ENCODE measurements at places on chromosomes 3 and 15.

GRCh38 chr15:70493376-70493775 lies 270.0 kb downstream of the UACA start:
- DNase-seq, result no peak

GRCh38 chr3:195425849-195426248 lies 17.0 kb downstream of the ACAP2 start:
- no peak for DNase-seq

DNA sequence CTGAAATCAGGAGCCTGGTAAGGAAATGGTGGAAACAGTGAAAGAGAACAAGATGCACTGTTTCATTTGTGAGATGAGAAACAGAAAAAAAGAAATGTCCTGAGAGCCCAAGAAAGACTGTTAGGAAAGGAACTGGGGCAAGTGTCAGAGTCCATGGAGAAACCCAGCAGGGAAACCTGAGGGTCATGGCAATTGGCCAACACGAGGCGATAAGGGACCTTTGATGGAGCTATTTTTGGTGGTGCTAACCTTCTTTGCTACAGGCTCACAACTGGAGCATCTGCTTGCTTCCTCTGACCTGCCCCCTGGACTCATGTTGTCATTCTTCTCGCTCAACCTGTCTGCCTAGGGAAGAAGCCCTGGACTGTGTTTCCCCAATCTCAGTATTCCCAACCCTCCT lies 4.2 kb upstream of the TMEM41A start:
- no peak for DNase-seq

DNA sequence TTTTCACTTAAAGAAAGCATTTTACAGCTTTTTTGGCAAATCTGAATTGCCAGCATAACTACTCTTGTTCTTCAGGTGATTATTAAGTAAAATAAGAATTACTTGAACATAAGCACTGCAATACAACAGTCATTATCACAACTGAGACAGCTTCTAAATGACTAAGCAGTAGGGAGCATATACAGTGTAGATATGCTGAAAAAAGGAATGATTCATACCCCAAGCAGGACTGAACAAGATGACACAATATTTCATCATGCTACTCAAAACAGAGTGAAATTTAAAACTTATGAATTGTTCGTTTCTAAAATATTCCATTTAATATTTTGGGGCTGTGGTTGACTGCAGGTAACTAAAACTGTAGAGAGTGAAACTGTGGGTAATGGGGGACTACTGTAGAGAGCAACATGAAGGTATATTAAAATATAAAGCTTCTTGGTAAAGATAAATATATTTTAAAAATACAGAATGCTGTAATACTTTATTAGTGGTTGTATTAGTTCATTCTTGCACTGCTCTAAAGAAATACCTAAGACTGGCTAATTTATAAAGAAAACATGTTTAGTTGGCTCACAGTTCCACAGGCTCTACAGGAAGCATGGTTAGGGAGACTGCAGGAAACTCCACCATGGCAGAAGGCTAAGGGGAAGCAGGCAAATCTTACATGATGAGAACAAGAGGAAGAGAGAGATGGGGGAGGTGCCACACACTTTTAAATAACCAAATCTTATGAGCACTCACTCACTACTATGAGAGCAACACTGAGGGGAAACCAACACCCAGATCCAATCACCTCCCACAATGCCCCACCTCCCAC lies 84.8 kb downstream of the DCLK3 start:
- peak; percentile 84 for DNase-seq

- no peak for DNase-seq
Observed at GRCh38 chr3:160810362-160811236, 54.6 kb downstream of the PPM1L start.

DNA sequence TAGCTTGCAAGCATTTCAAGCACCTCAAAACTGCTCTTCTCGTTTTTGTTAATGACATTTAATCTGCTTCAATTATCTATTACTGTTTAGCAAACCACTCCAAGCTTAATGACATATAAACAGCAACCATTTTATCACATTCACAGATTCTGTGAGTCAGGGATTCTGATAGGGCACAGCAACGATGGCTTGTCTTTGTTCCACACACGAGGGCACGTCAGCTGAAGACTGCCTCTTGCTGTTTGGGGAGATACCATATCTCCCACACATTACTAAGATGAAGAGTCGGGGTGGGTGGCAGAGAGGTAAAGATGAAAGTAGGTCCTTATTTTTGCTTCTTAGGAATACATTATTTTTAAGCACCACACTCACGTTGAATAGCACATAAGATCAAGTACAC lies 19.3 kb downstream of the CPOX start:
- no peak for DNase-seq

DNA sequence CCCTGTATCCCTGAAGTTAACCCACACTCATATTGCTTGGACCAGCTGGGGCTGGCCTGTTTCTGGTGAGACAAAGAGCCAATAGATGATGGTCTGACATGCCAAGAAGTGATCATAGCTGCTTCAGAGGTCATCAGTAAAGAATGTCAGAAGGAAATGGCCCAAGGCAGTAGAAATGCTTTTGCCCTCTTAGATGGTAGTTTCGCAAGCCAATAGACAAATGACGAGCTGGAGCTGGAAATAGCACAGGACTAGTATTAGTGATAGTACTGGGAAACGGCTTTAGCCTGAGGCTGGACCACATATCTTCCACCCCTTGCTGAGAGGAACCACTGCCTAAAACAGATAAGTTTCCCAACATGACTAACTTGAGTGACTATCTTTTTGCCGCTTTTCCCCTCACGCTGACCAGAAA lies 176.1 kb upstream of the THBS1 start:
- DNase-seq, result peak; percentile 98

DNA sequence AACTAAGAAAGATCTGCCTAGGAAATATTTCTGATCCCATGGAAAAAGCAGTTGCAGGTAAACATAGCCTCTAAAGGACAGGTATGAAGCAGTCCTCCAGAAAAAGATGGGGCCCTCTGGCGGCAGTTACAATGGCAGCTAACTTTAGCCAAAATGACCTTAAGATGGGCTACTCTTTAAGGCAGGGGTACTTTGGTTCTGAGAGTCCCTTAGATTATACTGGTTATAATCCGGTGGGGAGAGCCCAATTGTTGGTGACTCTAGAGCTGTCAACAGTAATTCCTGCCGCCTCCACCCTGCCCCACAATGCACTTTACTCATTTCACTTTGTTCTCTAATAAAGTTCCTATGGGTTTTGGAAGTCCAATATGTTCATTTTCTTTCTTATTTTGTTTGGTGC lies 412.8 kb upstream of the WNT5A start:
- peak; percentile 6 for DNase-seq

- no peak for DNase-seq
Observed at GRCh38 chr3:128229106-128229857, 76.0 kb downstream of the EEFSEC start.

DNA sequence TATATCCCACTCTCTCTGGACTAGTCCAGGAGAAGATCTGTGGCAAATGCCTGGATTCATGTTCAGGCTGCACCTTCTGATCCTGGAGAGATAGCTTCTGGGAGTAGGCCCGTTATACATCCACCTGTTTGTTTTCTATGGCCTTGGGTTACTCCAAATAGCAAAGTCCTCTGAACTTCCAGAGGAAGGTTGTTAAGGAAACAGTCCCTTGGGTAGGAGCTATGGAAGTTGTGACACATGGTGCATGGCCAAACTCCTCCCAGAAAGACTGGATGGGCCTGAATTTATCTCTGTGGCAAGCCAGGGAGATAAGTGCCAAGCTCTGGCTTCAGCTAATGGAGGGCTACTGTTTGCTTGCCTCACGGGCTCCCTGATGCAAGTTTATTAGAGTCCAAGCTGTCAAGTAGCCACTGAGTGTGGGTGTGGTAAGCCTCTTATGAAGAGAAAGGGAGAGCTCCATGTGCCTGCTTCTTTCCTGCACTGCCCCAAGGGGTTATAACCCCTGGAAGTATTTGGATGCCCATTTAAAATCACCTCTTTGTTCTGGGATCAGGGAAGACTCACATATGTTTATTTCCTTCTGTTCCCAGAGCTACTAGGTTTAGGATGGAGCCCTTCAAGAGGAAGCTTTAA lies 328.7 kb upstream of the ATP11B start:
- DNase-seq, result no peak

DNA sequence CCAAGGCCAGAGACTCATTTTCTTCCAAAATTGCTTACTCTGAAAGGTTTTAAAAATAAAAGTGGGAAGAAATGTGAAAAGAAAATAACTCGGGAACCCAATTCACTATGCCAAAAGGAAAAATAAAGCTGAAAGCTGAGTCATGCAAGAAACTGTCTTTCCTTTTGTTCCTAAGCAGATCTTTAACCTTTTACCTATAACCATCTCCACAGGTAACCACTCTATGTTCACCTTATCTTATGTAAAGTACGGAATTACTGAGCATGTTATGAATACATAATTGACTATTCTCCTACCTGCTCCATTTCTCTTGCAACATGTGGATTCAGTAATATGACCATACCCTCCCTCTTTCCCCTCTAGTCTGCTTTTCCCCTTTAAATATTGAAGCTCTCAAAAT lies 62.0 kb downstream of the MINDY4B start:
- no peak for DNase-seq

DNA sequence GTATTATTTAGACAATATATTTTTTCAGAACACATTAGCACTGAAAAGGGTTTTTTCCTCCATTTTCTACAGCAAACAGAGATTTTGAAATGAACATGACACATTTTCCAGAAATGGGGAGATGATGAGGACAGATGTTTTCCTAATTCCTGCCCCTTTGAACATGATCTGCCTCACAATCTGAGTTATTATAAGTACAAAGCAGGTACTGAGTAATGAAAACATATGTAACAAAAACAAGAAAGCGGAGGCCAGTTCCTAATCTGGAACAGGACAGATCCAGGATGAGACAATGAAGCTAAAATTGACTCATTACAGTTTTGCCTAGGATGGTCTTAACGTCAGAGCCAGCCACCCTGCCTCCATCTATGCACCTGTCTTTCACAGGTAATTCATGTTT lies 642.8 kb upstream of the NR2F2 start:
- peak; percentile 4 for DNase-seq

DNA sequence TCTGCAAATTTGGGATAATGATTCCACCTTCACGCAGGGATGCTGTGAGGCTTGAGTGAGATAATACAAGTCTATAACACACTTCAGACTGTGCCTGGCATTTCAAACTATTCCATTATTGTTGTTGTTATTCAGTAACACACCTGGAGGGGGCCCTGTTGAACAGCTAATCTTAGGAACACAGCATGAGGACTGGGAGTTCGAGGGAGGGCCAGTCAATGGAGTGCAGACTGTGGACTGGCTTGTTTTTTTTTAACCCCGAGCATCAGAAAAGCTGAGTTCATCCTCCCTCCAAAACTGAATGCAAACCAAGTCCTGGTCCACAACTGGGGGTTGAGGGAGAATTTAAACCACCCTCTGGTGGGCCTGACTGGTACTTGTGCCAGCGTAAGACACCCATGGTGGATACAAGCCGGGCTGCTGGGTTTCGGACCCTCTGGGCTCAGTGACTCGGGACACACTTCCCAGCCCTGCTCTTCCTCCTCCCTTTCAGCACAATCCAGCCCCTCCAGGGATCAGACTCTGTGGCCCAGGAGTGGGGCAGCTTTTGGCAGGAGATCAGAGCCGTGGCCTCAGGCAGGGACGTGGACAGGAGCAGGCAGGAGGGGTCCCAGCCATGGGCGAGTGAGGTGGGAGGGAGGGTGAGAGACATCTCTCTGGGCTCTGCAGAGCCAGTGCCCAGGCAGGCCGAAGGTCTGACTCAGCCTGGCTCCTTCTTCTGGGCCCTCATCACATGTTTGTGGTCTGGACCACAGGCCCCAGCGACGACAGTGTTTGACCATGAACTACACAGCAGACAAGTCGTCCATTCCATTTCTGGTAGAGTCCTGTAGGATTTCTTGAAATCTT lies 36.3 kb upstream of the MEX3B start:
- peak; percentile 69 for DNase-seq

DNA sequence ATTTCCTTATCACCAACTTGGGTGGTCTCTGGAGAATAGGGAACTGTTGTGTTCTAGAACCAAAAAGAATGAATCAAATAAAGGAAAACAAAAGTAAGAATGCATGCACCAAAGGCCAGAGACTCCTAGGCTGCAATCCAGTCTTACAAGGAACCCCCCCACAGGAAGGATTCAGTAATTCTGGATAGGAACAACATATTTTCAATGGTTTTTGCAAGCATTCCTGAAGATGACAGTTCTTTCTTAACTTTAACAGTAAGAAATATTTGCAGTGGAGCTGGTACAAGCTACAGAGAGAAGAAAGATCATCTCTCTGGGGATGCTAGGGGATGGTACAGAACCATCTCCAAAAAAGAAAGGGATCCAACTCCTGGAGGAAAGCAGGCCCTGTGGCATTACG lies 116.2 kb upstream of the CHRM5 start:
- no peak for DNase-seq

DNA sequence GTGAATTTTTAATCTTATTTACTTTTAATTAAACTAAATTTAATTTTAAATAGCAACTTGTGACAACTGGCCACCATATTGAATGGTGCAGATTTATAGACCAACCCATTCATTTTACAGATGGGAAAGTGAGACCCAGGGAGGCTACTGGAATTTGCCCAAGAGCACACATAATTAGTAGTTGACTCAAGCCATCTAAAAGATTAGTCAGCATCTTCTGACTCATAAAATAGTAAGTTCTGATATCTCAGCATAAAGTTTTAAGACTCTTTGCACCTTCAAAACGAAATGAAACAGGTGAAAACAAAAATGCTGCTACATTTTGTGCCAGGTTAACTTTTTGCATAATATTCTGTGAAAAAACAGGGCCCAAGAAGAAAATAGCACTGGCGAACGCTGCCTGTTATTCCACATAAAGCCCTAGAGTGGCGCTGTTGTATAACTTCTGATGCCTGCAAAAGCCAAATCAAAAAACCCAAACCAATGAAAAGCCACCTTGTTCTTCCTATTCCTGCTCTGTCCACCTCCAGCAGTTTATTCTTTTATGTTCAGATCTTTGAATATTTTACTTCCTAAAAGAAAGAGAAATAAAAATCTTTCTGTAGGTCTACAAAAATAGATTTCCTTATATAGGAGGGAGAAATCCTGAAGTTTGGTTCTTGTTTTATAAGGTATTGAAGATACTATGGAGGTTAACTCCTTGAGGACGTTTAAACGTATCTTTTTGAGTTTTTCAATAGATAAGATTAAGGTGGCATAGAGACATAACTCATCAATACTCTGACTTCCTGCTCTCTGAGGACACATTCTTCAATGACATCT lies 62.8 kb downstream of the OTOL1 start:
- DNase-seq, result peak; percentile 34

DNA sequence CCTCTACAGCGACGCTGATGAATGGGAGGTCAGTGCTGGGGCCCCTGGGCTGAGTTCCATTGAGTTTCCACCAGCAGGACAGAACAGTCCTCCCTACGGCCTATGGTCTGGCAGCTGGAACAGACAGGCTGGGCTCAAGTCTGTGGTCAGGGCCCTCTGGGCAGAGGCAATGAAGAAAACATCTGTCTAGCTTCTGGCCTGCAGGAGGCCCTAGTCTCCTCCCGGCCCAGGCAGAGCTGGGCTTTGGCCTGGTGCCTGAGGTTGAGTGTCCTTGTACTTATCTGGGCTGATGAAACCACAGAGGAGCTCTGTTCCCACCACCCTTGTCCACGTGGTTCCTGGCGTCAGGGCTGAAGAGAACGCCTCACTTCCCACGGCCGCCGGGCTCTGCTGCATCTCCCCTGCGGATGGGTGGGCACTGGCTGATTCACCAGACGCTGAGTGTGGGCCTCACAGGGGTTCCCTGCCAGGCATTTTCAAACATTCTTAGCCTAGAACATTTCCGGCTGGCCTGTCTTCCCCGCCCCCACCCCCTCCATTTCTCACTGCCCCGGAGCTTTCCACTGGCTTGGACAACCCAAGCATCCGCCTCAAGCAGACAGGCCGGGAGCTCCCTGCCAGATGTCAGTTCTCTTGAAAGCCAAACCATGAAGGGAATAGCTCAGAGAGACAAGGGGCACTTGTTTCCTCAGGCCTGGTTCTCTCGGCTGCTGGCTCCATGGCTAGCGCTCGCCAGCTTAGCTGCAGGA lies 20.3 kb downstream of the PPCDC start:
- peak; percentile 88 for DNase-seq

Data from mammary epithelial cell (primary cell).